Right lobe of liver (tissue), 6 donors: ENCODE measurements at places on chromosomes 16 and 17.

DNA sequence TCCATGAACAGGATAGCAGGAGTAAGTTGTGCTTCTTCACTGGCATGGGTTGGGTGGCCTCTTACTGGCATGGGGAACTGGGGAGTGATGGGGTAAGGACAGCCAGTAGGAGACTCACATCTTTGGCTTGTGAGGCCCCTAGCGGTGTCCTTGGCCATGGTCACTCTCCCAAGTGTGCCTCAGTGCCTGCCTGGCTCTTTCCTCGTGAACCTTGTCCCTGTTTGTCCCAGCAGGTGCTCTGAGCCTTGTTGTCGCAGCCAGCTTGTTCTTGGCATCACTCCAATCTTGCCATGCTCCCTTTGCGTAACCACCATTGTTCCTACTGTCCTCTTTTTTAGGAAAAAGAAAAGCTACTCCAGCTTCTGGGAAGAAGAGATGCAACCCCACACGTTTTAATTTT, 53.6 kb upstream of the SDK2 start:
- peak; percentile 37 for DNase-seq

DNA sequence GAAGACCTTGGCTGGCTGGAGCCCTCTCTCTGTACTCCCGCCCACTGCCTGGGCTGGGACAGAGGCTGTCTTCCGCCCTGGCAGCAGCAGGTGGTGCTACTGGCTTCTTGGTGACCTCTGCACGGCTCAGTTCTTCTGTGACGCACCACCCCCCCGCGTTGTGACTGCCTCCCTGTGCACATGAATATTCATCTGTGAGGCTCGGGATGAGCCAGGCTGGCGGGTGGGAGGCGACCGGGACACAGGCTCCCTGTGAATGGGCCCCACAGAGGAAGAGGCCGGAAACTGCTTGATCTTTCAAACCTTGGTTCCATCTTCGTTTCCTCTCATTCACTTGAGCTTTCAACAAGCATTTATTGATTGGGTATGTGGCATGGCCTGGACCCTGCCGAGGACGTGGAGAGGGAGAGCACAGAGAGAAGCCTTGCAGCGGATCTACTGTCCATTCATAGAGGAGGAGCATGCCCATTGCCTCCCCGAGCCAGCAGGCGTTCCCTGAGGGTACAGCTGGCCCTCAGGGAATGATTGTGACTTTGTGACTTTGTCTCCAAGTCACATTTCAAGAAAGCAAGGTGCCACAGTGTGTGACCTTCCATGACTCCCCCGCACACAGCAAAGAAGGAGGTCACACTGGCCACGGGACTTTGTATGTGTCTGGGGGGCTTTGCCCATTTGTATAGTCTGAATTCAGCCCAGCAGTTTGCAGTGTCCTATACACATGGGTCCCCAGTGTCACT, 45.0 kb downstream of the B9D1 start:
- peak; percentile 90 for DNase-seq

GRCh38 chr16:3234543-3234856, 458 bp downstream of the ZNF200 start:
- no peak for DNase-seq

DNA sequence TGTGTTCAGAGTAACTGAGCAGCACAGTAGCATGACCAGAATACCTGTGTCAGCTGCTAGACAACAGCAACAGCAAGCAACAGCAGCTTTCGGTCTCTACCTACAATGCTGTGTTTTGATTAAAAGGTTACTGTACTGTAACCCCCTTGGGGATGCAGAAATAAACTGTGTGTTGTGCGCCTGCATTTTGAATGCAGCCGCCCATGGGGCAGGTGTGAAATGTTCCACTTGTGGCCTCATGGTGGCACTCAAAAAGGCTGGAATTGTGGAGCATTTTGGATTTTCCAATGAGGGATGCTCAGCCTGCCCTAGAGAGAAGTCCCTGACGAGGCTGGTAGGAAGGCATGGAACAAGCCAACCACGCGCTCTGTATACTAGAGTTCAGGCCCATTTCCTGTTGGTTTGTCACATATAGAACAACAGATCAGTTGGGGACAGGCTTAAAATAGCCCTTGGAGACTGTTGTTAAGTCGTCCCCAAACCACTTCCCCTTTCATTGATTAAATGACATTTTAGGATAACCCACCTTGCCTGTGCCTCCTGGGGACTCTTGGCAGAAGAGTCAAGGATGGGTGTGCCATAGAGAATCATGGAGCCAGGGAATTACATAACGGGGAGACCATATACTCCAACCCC, 27.1 kb downstream of the SCPEP1 start:
- DNase-seq = no peak
